ENCODE measurements at places on chromosomes 2 and 18. TPM values are rescaled to one million over a fixed set of nuclear protein-coding genes. Genes with fewer than 3 reads are reported as not detected.

CPO gene
- total RNA-seq: not detected

INHBB gene
- 20.0 TPM for total RNA-seq

SERPINB4 gene
- 0.08 TPM for total RNA-seq

SPDYA gene
- not detected for total RNA-seq

POTEI gene
- total RNA-seq: not detected

ID2 gene
- total RNA-seq: 92.5 TPM

RNF144A gene
- total RNA-seq: 8.1 TPM

MAP3K19 gene
- total RNA-seq: not detected

Measured in A549 treated with Mapracorat at 1 μM for 4 hours (cell line).